A549 (cell line): ENCODE measurements at places on chromosomes 7 and 10. TPM values are rescaled to one million over a fixed set of nuclear protein-coding genes. Genes with fewer than 3 reads are reported as not detected.

The CD36 gene
- polyA plus RNA-seq = 0.11 to 0.13 TPM (median 0.12 TPM) in 3 replicates

The SLC39A12 gene
- polyA plus RNA-seq = not detected in 3 replicates

The VSIR gene
- 15.5 to 19.3 TPM (median 19.1 TPM) in 3 replicates for polyA plus RNA-seq

The PVRIG gene
- not detected in 3 replicates for polyA plus RNA-seq

The SLC29A3 gene
- 9.9 to 11.4 TPM (median 10.2 TPM) in 3 replicates for polyA plus RNA-seq

The PTPRZ1 gene
- not detected in 3 replicates for polyA plus RNA-seq

The AKR1D1 gene
- 0.06 TPM in 1 of 3 replicates, not detected in the others for polyA plus RNA-seq

The PCGF6 gene
- 11.3 to 13.6 TPM (median 11.8 TPM) in 3 replicates for polyA plus RNA-seq

The STRIP2 gene
- 4.7 to 7.2 TPM (median 5.7 TPM) in 3 replicates for polyA plus RNA-seq

The CYP2C9 gene
- 0.07 to 0.16 TPM (median 0.12 TPM) in 3 replicates for polyA plus RNA-seq

DNA sequence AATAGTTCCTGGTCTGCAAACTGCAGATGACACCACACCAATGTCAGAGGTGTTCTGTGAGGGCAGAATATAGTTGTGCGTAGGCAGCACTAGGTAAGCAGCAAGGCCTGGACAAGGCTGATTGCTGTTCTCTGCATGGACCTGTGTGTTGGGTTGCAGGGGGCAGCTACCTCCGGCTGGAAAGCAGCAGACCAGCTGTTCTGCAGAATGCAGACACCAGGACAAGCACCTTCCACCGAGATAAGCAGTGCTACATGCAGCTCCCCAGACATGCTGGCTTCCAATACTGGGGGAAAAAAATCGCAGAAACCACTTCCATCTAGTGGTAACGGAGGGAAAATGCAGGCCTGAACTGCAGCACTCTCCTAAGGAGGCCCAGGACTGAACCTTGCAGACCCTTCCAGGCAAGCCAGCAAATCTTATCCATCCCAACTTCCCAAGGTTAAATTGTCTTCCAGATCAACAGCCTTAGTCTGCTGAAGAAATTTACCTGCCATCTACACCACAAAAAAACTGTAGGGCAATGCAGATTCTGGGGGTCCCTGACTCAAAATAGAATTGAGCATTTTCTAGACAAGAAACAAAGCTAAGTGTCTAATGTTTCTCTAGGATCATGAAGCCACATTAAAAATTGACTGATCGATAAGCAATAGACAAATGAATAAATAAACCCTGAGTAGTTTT lies 50.5 kb upstream of the COBL start:
- DNase-seq = peak; percentile 57

GRCh38 chr10:31920538-31920937 lies 8.1 kb downstream of the ARHGAP12 start:
- DNase-seq = no peak

GRCh38 chr7:118104812-118105441 lies 79.0 kb upstream of the LSM8 start:
- DNase-seq = peak; percentile 44

GRCh38 chr7:70678621-70679251 lies 453.2 kb upstream of the GALNT17 start:
- no peak for DNase-seq

DNA sequence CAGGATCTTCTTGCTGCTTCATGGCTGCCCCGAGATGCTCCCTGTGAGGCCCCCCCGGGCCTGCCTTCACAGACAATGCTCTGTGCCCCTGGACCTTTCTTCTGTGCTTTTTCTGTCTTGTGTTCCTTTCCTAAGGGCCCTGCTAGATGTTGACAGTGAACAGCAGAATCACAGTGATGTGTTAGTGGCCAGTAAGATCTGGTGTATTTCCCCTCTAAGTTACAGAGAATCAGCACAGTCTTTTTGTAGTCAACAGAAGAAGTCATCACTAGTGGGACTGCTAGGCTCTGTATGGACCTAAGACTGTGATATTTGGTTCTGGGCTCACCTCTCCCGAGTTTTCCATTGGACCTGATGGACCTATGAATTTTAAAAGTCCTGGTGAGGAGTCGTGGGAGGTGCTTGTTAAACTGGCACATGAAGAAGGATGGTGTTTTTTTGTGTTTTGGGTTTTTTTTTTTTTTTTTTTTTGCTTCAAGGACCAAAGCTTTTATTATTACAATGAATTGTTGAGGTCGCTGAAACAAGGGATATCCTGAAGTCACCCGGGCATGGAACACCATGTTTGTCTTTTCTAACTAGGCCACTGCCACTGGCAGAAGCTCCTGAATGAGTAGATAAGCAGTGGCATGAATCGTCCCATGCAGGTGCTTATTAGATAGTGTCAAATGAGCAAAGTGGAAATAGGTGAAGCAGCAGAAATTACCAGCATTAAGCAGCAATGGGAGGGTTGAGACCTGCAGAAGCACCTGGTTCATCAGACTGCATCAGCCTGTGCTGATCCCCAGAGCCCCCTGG lies 194.8 kb downstream of the CELF2 start:
- no peak for DNase-seq

DNA sequence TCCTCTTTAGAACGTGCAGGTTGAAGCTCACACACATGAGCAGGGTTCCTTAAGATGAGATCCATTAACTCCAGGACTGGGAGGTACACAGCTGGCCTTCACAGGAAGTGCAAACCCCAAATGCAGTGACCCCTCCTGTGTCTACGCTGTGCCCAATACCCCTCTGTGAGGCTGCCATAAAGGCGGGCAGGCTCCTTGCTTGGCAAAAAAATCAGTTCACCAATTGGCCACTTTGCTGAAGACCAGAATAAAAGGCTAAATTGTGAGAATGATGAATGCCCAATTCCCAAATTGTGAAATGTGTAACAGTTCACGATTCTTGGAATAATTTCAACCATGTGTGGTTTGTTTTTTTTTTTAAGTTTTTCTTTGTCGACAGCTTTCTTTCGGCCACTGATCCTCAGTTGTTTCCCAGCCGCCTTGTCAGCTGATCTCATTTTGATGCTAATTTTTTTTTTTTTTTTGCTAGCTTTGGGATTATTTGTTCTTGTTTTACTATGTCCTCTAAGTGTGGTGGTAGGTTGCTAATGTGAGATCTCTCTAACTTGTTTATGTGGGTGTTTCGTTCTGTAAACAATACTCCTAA lies 101.9 kb upstream of the PRSS58 start:
- DNase-seq = no peak

DNA sequence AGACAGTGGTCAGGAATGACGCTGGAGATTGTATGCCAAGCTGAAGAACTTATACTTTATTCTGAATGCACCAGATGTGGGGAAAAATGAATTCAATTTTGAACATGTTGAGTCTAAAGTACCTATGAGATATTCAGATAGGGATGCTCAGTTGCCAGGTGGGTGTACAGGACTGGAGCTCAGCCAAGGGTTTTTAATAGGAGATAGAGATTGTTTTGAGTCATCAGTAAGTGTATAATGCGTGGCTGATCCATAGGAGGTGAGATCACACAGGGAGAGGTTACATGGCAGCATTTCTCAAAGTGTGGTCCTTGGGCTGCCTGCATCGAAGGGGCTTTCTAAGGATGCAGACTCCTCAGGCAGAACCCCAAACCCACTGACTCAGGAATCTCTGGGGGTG lies 6.8 kb upstream of the HIPK2 start:
- DNase-seq = no peak

DNA sequence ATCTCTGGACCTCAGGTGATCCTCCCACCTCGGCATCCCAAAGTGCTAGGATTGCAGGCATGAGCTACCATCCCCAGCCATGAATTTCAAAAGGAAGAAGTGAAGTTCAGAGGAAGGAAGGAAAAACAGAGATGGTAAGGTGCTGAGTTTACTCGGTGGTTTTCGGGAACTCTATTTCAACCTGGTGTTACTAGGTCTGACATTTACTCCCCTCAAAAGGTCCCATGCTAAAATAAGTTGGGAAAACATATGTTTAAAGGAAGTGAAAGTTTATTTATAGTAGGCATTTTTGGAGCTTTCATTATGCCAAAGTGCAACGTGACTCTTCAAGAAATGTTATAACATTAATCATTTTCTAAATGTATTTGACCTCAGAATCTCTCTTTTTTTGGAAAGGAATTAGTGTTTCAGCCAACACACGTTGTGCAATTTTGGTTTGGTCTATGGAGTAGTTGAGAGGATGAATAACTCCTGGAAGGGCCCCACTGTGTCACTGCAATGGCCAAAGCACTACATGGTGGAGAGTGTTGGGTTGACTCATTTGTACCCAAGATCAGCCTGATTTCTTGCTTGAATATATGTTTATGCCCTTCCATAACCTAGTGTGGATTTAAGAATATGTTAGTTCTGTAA lies 114.7 kb upstream of the FAM171A1 start:
- DNase-seq = no peak

GRCh38 chr7:3154881-3155494 lies 111.3 kb upstream of the CARD11 start:
- peak; percentile 45 for DNase-seq

DNA sequence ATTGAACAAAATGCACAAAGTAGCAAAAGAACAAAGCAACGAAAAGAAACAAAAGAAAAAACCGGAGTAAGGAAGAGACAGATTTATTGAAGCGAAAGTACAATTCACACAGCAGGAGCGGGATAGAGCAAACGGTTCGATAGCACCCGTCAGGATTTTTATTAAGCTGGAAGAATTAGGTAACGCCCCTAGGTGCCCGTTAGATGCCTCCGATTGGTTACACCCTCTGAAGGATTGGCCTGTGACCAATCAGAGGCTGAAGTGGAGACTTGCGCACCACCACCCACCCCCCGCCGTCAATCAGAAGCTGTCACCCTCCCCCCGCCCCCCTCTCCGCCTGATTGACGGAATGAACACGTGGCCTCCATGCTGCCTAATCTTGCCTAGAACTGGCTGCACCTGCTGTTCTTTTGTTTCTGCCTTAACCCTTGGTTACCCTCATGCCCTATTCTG lies 16.8 kb downstream of the OCM2 start:
- DNase-seq = peak; percentile 9

- no peak for DNase-seq
Measured at GRCh38 chr7:2279896-2280295, 34.3 kb downstream of the SNX8 start.

DNA sequence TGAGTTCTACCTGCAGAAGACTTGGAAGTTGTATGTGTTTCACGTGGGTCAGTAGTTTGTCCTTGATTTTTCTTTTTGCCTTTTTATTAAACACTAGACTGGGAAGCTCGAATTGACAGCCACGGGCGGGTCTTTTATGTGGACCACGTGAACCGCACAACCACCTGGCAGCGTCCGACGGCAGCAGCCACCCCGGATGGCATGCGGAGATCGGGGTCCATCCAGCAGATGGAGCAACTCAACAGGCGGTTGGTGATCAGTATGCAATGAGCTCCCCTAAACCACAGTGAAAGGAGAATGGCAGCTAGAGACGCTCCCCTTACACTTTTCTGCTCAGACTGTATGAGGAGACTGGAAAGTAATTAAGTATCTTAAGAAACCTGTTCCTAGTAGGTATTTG lies 126.7 kb upstream of the STK17A start:
- DNase-seq = no peak

- no peak for DNase-seq
Measured at GRCh38 chr10:133185916-133186315, 25.9 kb downstream of the KNDC1 start.

DNA sequence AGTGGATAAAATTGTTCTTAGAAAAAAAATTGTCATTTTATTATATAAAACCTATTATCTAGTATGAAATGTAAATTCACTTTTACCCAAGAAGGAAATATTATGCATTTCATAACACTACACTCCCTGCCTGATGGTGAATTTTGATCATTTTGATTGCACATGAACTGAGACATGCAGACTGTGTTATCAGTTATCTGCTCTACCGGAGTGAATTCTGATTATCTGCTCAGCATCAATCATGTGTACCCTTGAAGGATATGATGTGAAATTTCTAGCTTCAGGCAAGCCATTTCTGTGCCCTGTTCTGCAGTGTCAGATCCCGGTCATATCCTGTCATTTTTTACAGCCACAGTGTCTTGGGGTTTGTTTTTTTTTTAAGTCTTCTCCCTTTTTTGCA lies 85.0 kb upstream of the FGL2 start:
- DNase-seq = no peak
